SHP77 (cell line): ENCODE measurements at places on chromosomes 4 and X.

DNA sequence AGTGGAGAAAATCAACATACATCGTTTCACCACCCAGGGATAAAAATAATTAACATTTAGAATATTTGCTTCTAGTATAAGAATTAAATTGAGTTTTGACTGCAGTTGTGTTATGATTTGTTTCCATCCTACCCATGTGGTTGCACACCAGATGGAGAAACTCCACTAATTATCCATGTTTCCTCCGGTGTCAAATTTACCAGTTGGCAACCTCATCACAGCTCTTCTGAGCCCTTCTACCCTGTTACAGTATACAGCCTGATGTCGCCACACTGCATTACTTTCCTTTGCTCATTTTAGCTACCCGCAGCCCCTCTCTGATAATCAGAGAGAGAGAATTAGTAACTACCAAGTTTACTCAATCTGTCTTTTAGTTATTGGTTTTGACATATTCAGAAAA is 411.2 kb downstream of the DTHD1 start:
- no peak for DNase-seq

DNA sequence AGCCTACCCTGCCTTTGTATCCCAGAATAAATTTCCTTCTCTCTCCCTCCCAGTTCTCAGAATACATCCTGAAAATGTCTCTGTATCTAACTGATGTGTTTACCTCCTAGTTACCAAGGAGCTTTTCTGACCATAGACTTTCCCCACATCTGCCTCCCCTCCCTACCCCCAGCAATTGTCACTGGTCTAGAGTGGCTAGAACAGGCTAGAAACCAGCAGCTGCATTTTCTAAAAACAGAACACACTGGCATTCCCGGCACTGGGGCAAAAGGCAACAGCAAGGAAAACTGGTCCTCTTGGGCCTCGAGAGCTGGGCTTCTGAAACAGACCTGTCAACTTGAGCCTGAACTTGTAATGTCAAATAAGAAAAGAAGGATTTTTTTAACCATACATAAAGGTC is 16.4 kb downstream of the TASL start:
- no peak for DNase-seq

GRCh38 chr4:148170408-148171365 is 271.5 kb downstream of the NR3C2 start:
- DNase-seq = no peak

DNA sequence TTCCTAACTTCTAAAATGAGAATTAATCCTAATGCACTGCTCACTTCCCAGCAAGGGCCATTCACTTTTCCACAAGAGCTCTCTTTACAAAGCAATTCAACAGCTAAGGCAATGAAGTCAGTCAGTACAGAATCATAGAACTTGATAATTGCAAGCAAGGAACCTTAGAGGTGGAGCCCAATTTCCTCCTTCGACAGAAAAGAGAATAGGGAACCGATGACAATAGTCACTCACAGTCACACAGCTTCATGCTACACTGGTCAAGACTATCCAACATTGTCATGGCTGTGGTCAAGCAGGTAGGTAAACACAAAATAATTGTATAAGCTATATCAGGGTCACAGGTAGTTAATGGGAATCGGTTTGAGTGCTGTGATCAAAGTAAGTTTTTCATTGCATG is 90.0 kb downstream of the ELOVL6 start:
- DNase-seq = no peak

DNA sequence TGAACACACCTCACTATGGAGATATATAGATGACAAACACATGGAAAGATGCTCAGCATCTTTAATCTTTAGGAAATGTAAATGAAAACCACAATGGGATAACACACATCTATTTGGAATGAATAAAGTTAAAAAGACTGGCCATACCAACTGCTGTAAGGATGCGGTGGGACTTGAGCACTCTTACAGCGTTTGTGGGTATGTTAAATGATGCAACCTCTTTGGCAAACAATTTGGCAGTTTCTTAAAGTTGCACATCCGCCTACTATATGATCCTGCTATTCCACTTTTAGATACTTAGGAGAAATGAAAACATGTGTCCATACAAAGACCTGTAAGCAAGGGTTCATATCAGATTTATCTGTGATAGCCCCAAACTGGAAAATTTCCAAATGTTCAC is 50.7 kb downstream of the MRPL1 start:
- DNase-seq = no peak

GRCh38 chrX:144334577-144334976 is 450.7 kb downstream of the UBE2NL start:
- DNase-seq = no peak

DNA sequence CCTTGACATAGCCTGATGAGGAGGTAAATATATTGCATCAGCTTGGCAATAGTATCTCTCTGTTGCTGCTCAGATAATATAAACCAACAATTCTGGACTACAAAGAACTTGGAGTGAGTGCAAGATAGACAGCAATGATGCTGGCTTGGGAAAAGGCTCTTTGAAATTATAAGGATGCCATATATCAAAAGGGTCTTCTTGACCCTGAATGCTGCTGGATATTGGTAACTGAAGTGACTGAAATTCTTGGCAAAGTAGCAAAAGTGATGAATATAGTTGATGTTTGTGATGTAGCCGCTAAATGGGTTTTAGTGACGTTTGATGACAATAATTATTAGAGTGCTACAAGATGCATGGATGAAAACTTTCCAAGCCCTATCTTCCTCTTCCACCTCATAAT is 1391.6 kb downstream of the ADGRL3 start:
- no peak for DNase-seq

DNA sequence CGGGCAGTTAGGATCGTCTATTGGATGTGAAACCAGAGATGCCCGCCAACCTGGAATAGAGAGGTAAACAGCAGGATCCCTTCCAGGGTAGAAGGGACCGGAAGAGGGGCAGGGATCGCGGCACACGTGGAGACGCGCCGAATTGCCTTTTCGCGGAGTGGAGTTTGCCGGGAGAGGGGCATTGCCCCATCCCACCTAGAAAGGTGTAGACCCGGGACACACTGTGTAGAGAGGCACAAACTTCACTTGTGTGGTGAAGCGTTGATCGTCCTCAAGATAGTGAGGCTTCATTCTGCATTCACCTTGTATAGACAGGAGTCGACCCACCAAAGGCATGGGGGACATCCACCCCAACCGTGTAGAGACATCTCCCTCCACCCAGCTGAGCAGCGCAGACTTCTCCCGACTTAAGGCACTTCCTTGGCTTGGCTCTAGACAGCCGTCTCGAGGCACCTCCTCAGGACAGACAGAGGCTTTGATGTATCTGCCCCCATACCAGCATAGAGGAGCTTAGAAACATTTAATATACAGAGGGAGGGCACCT is 410 bp downstream of the GNL3L start:
- no peak for DNase-seq

GRCh38 chrX:46791927-46792809 is 33.2 kb upstream of the SLC9A7 start:
- DNase-seq = no peak

DNA sequence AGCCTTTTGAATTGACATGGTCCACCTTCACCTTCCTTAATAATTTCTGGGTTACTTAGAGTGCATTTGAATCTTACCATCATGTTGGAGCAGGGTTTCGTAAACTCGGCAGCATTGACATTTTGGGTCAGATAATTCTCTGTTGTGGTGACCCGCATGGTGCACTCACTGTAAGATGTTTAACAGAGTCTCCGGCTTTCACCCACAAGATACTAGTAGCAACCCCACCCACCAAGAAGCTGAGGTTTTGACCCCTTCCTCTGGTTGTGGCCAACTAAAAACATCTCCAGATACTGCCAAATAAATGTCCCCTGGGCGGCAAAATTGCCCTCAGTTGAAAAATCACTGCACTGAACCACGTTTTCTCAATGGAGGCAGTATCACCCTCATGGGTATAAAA is 62.7 kb downstream of the CHST7 start:
- no peak for DNase-seq

DNA sequence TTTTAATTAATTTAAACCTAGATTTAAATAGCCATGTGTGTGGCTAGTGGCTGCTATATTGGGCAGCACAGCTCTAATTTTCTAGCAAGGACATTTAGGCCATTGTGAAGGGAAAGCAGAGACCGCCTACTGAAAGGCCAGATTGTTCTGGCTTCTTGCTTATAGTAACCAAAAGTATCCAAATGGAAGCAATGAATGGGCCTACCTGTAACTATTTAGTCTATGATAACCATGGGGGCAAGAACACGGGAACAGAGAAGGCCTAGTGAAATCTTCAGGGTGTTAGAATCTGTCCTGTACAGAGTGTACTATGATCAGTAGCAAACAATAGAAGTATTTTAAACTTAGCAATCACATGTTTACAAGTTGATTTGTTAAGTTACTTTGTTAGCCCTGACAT is 16.5 kb upstream of the HPRT1 start:
- no peak for DNase-seq

DNA sequence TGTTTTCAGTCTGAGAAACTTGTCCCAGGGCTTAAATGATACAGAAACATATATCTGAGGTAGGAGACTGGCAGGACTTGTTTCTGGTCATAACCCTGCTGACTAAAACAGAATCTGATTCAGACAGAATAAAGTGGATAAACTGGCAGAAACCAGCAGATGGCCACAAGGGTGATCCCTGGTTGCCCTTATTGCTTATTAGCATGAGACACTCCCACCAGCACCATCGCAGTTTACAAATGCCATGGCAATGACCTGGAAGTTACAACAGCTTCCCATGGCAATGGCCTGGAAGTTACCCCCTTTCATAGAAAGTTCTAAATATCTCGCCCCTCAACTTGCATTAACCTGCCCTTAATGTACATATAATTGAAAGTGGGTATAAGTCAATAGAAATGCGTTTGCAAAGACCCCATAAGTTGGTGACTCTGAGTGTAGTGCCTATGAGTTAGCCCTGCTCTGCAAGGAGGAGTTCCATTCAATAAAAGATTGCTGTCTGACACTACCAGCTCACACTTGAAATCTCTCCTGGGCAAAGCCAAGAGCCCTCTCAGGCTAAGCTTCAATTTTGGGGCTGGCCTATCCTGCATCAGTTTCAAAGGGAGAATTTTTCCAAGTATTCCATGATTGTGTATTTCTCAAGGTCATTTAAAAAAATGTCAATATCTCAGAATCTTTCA is 52.9 kb upstream of the PAGE5 start:
- peak; percentile 5 for DNase-seq

DNA sequence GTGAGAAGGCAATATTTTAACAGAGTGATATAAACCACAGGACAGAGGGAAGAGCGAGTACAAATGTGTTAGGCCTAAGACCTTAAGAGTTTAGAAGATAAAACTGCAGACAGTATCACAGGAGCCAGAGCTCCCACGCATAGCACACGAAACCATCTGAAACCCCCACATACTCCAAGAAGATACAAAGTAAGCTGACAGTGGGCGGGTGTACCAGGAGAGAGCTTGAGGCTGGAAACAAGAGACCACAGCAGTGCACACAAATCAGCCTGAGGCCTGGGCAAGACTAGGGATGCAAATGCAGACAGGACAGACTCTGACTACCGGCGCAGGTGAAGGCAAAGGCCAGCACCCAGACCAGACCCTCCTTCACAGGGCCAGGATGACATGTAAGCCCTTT is 54.1 kb upstream of the ARHGAP24 start:
- DNase-seq = no peak

- DNase-seq = no peak
Measured at GRCh38 chrX:10597871-10598270, 22.5 kb downstream of the MID1 start.

GRCh38 chr4:92304606-92305005 is 840 bp downstream of the GRID2 start:
- DNase-seq = no peak

GRCh38 chr4:15349531-15349935 is 78.3 kb upstream of the C1QTNF7 start:
- DNase-seq = no peak

DNA sequence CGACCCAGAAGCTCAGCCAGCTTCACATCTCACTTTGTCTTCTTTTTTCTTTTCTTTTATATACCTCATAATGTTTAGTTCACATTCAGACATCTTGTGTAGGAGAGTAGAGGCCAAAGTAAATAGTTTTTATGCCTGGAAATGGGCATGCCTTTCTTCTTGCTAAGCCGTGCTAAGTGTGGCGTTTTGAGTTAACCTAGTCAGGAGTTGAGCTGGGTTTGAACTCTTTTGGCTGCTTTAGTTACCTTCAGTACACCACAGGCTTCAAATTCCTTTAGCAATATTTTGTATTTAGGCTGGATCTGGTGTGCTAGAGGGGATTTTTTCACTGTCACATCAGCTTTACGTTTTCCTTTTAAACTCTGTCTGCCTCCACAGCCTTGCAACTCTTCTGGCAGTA is 300.8 kb downstream of the ZNF674 start:
- DNase-seq = no peak

DNA sequence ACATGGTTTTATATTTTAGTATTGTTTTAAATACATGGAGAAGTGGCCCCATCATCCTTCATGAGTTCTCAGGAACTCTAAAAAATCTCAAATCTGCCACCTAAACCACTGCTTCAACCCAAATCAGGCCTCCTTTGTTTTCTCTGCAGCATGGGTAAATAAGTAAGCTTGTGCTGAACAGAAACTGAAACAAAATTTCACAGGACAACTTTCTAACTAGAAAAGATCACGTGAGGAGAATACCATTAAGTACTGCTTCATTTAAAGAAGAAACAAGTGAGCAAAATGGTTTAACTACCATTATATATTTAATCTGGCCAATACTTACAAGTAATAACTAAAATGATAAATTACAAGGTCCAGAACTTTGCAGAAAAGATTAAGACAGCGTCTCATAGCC is 2.5 kb downstream of the ARAP2 start:
- DNase-seq = no peak

DNA sequence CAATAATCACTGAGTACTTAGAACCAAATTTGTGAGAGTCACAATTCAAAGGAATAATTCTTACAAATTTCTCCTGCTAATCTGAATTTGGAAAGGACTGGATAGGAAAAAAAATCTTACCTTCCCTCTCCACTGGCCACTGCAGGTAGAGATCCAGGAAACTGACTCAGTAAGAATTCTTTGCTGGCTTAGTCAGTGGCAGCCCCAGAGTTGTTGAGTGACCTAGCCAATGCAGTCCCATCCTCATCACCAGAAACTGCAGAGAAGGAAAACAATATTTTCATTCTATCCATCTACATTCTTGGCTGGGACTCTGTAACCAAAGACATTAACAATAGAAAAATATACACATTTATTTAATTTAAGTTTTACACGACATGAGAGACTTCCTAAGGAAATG is 572.0 kb downstream of the ADGRL3 start:
- no peak for DNase-seq

DNA sequence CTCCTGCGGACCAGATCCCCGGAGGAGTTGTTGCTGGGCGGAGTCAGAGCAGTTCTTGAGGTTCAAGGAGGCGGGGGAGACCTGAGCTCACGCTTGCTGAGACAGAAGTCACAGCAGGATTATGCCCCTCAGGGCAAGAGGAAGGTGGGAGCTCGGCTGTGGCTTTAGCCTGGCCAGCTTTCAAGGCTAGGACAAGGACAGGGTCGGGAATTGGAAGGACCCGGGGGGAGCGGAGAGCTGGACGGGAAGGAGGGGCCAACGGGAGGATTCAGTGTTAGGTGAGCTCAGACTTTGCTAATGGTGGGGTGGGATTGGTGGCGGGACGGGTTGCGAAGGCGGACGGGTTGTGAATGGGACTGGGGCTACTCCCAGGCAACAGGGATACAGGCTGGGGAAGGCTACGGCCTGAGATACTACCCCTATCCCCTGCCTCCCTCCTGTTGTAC is at the start of gene RIBC1:
Gene RIBC1 (plus strand): TSS at position 13 of the 446 bp plus-strand sequence. CDS start 3,404 bp downstream, outside the sequence.
- no peak for DNase-seq
